ENCODE measurements at places on chromosomes 1 and 21. TPM values are rescaled to one million over a fixed set of nuclear protein-coding genes. Genes with fewer than 3 reads are reported as not detected.

- no peak for DNase-seq
Measured at GRCh38 chr1:45348609-45348965, 8.3 kb upstream of the MUTYH start.

DNA sequence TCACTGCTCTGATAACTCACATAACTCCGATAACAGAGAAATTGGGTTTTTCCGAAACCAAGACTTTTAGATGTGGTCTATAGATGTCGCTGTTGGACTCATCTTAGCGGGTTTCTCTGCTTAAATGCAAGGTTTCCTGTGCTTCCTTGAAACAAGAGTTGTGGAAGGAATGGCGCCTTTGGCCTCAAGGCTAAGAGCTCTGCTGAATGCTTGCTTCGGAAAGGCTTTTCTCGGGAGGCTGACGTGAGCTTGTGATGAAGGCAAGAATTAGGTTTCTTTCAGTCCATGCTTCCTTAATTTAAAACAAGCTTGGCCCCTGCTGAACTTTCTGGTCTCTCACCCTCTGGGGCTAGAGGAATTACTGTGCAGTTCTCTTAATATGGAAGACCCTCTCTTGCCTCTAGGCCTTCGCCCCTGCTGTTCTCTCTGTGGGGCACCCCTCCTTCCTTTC is 113.5 kb downstream of the MAP3K21 start:
- peak; percentile 90 for DNase-seq

DNA sequence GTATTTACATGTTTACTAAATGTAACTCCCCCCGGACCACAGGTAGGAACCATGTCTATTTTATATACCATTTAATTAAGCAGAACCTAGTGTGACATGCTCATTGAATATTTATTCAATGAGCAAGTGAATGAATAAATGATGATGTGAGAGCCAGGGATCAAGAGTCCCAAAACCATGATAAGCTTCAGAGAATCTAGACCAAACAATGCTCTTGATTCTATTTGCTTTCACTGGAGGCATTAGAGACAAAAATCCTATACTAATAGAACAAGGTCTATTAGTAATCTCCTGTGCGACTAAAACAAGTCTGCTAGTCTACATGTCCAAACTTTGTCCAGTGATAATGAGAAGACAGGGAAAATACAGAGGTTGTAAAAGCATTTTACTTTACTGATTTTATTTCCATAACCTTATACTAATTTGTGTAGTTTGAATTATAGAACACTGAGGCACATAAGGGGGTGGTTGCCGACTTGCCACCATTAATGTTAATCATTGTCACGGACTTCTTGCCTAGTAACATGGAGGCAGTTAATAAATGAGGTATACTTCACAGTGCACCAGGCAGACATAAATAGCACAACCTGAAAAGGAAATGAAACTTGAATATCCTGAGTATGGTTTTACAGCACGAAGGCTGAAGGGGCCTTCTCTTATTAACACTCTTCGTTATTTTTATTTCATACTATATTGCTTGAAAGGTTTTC is 69.8 kb downstream of the TBX15 start:
- no peak for DNase-seq

GRCh38 chr1:1205769-1206375 is 520 bp downstream of the TNFRSF18 start:
- DNase-seq = no peak

DNA sequence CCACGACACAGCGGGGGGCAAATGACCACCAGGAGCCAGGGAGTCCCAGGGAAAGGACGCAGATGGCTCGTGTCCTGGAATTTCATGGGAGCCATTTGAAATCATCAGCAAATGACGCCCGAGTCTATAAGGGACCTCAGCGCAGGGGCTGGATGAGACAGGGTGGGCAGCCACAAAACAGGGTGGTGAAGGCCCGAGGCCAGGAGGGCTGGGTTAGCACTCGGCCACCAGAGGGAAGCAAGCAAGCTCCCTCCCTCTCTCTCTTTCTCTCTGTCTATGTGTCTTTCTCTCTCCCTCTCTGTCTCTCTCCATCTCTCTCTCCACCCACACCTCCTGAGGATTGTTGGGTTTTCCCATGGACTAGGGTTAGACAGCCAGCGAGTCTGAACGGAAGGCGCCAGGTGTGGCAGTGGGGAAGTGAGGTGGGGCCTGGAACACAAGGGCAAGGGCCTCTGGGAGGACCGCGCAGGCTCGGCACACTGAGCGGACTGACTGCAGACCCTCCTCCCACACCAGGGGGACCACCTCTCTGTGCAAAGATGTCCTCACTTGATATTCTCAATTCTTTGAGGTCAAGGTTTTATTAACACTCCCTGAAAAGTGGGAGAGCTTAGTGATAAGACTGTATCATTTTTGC is 73.8 kb upstream of the TMPRSS2 start:
- DNase-seq = no peak

TFAP2E gene
- 0.30 TPM for total RNA-seq

RNF223 gene
- 0.37 TPM for total RNA-seq

PRELP gene
- total RNA-seq = not detected

EFNA1 gene
- total RNA-seq = 42.3 TPM

Data from MCF 10A (cell line).